ENCODE measurements at places on chromosomes 11 and 22. TPM values are rescaled to one million over a fixed set of nuclear protein-coding genes. Genes with fewer than 3 reads are reported as not detected.

HTR3B gene
- not detected for polyA plus RNA-seq

- DNase-seq, result no peak
Measured at GRCh38 chr22:32202539-32203180, 2.2 kb downstream of the RFPL2 start.

DNA sequence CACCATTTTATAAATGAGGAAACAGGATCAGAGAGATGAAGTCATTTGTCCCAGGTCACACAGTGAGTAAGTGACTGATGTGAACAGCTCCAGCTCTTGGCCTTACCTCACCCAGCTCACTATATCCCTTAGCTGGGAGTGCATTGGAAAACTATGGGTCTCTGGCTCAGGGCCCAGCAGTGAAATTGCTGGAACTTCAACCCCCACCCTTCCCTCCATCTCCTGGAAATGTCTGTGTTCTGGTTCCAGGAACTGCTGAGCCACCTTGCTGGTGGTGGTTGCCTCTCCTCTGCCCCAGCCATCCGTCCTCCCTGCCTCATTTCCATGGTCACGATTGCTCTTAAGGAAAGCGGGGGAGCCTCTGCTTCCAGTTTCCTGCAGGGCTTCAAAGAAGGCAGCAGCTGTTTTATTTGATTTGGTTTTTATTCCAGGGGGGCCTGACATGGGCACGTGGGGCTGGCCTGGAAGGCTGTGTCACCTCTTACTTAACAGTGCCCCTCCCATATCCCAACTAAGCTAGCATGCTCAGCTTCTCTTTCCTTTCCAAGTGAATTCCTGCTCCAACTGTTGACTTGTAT, 46.2 kb upstream of the CSTF3 start:
- no peak for DNase-seq

- DNase-seq, result no peak
Measured at GRCh38 chr11:118984825-118985224, 13.1 kb upstream of the CENATAC start.

IL18 gene
- 0.48 TPM for polyA plus RNA-seq

GRCh38 chr22:27420817-27421361, 380.7 kb downstream of the MN1 start:
- DNase-seq, result no peak

MMP13 gene
- not detected for polyA plus RNA-seq

DNA sequence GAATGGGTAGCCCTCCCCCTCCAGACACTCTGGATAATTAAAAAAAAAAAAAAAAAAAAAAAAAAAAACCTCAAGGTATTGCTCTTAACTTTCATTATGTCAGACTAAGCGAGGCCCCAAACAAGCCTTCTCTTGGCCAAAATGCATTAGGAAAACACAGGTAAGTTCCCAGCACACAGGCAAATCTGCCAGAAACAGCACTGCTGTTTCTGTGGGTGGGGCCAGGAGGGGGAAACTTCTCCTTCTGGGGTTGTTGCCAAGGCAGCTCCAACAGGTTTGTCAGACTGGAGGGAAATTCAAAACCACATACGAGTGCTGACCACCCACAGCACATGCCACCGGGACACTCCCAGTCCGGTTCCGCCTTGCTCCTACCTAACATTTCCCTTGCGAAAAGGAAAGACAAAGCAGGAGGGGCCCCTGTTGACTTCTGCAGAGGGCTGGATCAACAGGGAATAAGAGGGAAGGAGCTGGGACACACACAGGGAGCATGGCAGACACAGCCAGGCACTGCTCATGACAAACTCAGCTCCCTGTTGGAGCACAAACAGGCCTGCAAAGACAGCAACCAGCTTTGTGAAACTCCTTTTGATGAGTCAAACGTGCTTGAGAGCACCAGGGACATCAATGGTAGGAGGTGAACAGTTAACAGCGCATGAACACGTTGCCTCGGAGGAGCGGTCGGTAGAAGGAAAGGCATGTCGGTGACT, 55.0 kb downstream of the MYH9 start:
- no peak for DNase-seq

DNA sequence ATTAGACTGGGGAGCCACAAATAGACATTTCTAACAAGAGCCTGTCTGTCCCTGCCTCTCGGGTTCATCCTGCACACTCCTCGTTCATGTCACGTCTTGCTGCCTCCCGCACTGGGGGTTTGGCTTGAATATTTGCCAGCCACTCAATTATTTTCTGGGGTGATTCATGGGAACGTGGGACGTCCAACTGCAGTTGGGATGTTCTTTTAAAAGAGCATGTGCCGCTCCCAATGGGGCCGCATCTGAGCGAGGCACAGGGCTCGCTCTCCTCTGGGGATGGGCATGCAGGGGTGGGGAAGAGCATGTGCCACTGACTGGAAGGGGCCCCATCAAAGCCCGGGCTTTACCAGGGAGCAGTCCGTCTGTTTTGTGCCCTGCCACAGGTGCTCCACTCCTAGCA, 43.4 kb downstream of the PARVG start:
- no peak for DNase-seq

DNA sequence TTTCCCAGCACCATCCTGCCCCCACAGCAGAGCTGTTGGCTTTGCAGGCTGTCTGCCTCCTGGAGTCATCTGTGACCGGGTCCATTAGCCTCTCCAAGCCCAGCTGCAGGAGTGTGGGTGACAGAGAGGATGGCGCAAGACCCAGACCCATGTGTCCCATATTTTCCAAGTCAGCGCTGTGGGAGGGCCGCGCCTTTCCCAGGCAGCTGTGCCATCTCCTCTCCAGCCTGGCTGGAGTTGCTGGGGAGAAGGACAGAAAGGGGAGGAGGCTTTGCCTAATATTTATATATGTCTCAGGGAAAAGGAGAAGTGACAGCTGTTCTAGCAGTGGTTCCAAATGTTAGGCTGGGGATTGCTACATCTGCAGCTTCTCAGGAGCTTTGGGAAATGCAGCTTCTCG, 15.7 kb downstream of the DTX4 start:
- no peak for DNase-seq

DNA sequence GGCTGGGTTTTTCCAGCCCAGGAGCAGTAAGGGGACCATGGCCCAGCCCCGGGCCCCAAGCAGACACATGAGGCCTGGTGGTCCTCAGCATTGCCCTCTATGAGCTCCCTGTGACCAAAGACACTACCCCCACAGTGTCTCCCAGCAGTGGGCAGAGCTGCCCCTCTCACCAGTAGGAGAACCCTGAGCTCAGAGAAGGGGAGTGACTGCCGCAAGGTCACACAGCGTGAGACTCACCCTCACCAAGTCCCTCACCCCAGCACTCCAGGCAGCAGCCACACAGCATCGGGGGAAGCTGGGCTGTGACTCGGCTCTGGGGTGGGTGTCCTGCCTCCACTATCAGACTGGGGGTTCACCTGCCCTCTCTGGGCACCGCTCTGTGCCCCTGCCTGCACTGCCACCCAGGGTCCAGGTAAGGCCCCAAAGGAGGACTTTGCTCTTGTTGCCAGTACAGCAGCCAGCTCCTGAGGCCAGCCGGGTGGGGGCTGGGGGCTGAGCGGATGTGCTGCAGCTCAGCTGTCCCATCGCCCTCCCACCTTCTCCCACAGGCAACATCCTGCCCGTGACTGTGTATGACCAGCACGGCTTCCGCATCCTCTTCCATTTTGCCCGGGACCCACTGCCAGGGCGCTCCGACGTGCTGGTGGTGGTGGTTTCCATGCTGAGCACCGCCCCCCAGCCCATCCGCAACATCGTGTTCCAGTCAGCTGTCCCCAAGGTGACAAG, 7.9 kb upstream of the SH3BP1 start:
- no peak for DNase-seq

- no peak for DNase-seq
Measured at GRCh38 chr22:50425179-50425916, 49.5 kb downstream of the SBF1 start.

LYVE1 gene
- 0.19 TPM for polyA plus RNA-seq

GRCh38 chr22:31288496-31289240, 3.6 kb downstream of the PIK3IP1 start:
- no peak for DNase-seq

GRCh38 chr11:31841435-31841834, 30.3 kb upstream of the PAX6 start:
- DNase-seq, result no peak

DNA sequence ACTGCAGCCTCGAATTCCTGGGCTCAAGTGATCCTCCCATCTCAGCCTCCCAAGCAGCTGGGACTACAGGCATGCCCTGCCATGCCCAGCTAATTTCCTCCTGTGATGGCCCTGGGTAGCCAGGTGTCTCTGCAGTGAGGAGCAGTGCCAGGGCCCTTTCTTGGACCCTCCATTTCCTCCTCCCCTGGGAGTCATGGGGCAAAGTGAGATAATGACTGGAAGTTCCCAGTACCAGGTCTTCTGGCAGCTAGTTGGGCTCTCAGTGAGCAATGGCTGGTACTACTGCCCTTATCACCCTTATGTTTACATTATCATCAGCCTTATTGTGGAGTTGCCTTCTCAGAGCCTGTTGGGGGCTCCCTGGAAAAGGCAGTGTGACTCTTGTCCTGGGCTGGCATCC, 17.6 kb downstream of the DAGLA start:
- DNase-seq, result no peak

GRCh38 chr11:73872749-73873357, 3.8 kb downstream of the COA4 start:
- no peak for DNase-seq

DNA sequence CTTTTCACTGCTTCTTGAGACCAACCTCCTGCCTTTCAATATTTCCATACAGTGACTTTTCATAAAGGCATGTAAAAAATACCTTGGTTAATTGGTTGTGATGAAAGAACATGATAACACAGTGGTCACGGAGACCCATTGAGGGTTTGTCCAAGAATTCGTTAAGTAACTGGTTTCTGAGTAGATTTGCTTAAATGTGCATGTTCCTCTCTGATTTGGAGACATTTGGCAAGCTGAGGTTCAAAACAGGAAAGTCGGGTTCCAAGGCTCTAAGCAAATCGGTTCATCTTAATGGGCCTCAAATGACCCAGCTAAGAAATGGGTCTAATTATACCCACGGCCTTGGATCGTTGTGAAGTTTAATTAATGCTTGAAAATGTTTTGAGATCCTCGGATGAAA, 36.9 kb upstream of the CCND1 start:
- no peak for DNase-seq

- DNase-seq, result no peak
Measured at GRCh38 chr11:95989076-95989605, 65.2 kb upstream of the MTMR2 start.

FOXRED2 gene
- 3.3 TPM for polyA plus RNA-seq

GRCh38 chr11:43359422-43359818, 700 bp downstream of the TTC17 start:
- no peak for DNase-seq

- DNase-seq, result no peak
Measured at GRCh38 chr11:69170704-69171103, 15.0 kb downstream of the SMIM38 start.

- no peak for DNase-seq
Measured at GRCh38 chr22:37435970-37436603, 8.8 kb upstream of the ELFN2 start.

DNA sequence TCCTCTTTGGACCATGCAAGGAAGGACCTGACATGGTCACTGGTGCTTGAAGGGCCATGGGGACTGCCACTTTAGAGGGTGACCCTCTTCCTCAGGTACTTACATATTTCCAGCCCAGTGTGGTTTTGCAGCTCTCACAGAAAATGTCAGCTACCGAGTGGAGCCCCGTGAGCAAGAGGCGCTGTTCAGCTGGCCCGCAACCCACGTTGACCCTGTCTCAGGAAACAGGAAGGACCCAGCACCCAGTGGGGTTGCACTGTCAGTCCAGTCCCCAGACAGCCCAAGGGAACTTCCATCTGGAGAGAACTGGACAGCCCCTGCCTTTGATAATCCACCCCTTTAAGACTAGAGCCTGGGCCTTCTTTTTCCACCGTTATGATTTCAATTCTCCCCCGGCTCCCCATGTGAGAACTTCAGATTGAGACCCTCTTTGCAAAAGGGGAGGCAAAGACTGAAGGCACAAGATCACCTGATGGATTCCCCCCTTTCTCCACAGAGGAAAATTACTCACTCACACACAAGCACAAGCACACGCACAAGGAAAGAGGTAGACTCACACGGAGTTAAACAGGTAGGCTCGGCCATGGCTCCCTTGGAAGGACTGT, 3.4 kb downstream of the YPEL4 start:
- DNase-seq, result no peak

GSTT2 gene
- not detected for polyA plus RNA-seq

SPTBN2 gene
- not detected for polyA plus RNA-seq

- no peak for DNase-seq
Measured at GRCh38 chr11:86736291-86737143, 63.8 kb upstream of the PRSS23 start.

DNA sequence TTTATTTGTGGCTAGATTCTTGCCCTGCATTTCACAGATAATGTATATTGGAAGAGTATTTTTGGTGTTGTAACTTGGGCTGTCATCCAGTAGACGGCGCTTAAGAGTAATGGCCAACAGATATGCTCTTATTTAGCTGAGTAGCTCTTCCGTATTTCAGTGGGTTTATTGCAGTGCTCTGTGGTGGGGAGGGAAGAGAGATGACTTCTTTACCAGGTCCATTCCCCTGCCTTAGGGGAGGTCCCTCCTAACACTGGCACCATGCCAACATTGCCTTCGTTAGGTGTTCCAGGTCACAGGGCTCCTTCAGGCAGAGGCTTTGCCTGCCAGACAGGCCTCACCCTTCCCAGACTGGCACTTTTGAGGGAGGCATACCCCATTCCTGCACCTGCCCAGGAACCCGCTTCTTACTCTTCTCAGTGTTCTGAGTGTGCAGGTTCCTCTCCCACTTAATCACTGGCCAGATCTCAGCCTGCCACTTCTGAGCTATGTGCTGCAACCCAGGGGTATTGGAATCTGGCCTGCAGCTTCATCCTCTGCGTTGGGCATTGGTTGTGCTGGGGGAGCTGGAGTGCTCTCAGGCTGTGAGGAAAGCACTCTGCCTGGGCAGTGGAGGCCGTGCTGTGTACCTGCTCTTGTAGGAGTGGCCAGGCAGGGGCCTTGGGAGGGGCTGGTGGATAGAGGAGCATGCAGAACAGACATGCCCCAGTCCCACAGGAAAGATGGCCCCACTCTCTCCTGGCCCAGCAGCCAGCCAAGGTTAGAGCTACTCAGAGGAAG, 29.4 kb upstream of the SLN start:
- no peak for DNase-seq

DNA sequence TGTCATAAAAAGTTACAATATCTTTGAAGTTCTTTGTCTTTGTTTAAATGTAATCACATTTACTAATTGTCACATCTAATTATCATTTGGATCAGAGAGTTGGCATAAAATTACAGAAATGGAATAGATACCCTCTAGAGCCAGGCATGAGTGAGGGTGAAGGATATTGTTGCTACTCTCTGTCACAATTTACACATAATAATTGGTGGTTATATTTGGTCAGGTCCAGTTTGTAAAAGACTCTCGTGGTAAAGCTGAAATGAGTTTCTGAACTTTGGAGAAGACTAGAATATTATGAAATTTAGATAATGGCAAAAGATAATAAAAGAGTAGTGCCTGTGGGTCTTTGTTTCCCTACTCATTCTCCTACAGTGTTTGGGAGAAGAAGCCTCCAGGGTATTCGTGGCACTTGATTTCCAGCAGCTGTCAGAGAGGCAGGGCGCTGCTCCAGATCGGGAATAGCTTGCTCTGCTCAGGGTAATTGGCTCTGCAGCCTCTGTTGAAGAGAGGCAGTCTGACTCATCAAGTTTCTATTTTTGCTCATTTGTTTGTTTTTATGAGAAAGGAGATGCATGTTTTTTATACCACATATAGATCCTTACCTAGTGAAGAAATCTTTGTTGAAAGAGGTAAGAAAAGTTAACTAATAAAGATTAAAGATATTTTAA, 349.9 kb downstream of the CNTN5 start:
- DNase-seq, result no peak

LMNTD2 gene
- 2.9 TPM for polyA plus RNA-seq

- DNase-seq, result peak; percentile 41
Measured at GRCh38 chr11:85123752-85124231, 503.4 kb downstream of the DLG2 start.

- DNase-seq, result no peak
Measured at GRCh38 chr22:18065256-18065655, 12.5 kb upstream of the PEX26 start.

BEST1 gene
- 3.3 TPM for polyA plus RNA-seq
